WTC11 (cell line): ENCODE measurements at places on chromosomes 2 and 18. TPM values are rescaled to one million over a fixed set of nuclear protein-coding genes. Genes with fewer than 3 reads are reported as not detected.

The CD207 gene
- not detected in 3 replicates for total RNA-seq

The TCF23 gene
- total RNA-seq: 0.05 to 0.14 TPM (median 0.13 TPM) in 3 replicates

The C2orf92 gene
- 5.2 to 7.9 TPM (median 6.9 TPM) in 3 replicates for total RNA-seq

DNA sequence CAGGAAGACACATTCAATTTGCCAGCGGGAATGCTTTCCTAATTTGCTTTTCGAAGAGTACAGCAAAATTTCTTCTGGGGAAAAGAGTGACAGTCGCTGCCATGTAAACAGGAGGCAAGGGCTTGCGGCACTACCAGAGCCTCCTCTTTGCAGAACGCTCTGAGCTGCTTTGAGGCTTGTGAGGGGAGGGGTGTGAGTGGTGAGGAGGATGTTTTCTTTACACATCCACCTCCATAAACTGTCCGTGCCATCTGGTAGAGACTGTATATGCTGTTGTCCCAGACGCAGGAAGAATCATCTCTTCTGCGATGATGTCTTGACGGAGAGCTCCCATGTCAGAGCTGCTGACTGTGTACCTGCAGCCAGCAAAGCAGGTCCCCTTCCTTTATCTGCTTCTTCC lies 138.0 kb downstream of the SOCS6 start:
- DNase-seq: no peak

DNA sequence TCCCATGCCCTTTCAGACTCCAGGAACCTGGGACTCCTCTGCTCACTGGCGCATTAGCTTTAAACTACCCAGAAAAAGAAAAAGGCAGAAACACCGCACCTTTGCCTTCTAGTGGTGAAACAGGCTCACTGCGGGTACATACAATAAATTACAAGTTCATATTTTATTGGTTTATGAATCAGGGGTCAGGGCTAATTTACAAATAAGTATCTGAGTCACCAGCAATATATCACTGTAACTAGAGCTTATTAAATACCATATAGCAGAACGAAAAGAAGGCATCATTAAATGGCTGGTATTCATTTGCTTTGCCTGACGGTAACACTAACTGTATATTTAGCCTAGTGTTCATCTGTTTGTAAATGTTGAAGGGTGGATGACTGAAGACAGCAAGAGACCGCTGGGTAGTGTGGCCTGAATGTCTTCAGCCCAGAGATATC lies 26.9 kb upstream of the DTNB start:
- no peak for DNase-seq

- DNase-seq: no peak
These were observed 22.4 kb upstream of the REV1 start for GRCh38 chr2:99512181-99512591.

The MSH2 gene
- total RNA-seq: 207 to 244 TPM (median 209 TPM) in 3 replicates

The SMCHD1 gene
- 30.6 to 33.0 TPM (median 30.9 TPM) in 3 replicates for total RNA-seq

DNA sequence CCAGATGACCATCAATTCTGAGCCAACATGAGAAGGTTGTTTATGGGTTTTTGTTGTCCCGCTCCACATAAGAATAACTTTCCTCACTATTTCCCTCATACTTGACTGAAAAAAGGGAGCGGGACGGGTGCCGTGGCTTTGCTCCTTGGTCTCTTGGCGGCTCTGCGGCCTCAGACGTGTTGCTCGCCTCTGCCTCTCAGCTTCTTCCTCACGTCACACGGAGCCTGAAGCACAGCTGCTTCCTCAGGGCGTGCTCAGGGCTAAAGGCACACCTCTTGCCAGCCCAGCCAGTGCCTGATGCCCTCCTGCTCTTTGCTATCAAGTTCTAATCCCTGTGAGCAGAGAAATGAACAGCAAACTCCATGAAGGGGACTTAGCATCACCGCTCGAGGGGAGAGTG lies 17.9 kb upstream of the ID2 start:
- no peak for DNase-seq

GRCh38 chr2:68203587-68203986 lies 45.9 kb downstream of the PNO1 start:
- no peak for DNase-seq

The UGT1A9 gene
- total RNA-seq: not detected in 3 replicates
